Stimulated activated CD8-positive, alpha-beta memory T cell treated with anti-CD3 and anti-CD28 coated beads, Interleukin-4, amount 100 ng/mL, for 1 hour (primary cell): ENCODE measurements at places on chromosomes 1 and 21.

- no peak for DNase-seq
These were observed 58.5 kb downstream of the FOXO6 start for GRCh38 chr1:41419584-41420295.

GRCh38 chr1:36790191-36790590 is 244.1 kb downstream of the GRIK3 start:
- no peak for DNase-seq

GRCh38 chr1:93109578-93109977 is 30.5 kb downstream of the MTF2 start:
- no peak for DNase-seq

- DNase-seq = no peak
These were observed 162.2 kb downstream of the DPYD start for GRCh38 chr1:97758541-97759057.

- DNase-seq = no peak
These were observed 32.1 kb downstream of the JAK1 start for GRCh38 chr1:64934115-64934877.

DNA sequence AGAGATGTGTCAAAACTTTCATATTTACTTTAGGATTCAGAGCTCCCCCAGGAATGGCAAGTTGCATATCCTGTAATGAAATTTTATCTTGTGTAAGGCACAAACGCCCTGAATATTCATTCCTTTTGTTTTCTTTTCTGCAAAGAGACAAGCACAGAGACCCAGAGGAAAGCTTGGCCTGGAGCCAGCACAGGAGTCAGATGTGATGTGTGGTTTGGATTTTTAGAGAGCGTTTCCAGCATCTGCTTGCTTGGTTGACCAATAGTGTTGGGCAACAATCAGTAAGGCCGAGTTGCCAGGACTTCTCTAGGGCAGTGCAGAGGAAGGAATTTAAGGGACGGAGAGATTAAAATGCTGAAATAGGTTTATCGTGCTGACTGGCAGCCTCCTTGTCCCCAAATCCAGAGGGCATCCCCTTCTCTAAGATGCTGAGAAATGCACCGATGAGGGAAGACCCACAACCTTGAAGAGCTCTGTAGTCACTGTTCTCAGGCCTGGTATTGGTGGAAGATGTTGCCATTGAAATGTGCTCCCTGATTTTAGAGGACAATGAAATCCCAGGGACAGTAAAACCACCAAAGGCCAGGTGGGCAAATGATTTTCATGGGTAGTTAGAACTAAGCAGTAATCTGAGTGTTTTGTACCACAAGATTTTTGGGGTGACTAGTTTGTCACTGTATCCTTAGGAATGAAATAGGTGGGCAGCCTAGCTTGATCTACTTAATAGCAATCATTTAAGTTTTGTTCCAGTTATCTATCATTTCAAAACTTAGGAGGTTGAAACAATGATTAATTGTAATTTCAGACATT is 37.9 kb upstream of the RHOU start:
- DNase-seq = no peak

DNA sequence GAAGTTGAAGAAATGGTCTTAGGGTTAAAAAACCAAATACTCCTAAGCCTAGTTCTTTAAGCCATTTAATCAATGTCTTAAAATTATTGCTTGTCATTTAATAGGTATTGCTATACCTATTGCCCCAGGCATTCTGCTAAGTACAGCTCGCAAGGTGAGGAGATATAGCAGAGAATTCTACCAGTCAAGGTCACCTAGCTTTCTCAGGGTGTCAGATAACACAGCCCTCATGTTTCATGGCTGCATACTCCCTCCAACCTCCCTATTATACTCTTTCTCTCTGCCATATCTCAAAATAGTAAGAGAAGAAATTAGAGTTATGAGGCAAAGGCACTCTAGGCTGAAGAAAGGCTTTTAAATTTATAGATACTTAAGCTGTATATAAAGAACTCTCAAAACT is 68.4 kb upstream of the GPR88 start:
- no peak for DNase-seq

DNA sequence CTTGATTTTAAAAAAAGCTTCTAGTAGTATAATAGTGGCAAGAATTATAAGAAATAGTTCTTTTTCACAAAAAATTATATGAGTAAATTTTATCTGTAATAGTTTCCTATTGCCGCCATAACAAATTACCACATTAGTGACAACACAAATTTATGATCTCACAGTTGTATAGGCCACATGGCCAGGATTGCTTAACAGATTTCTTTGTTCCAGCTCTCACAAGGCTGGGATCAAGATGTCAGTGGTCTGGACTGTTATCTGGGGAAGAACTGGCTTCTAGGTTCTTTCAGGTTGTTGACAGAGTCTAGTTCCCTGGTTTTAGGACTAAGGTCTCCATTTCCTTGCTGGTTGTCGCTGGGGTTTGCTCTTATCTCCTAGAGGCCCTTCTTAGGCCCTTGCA is 236.4 kb downstream of the USP25 start:
- no peak for DNase-seq

- no peak for DNase-seq
These were observed 6.7 kb upstream of the DISP3 start for GRCh38 chr1:11472284-11472683.

- no peak for DNase-seq
These were observed 34.9 kb downstream of the AADACL4 start for GRCh38 chr1:12678820-12679219.

DNA sequence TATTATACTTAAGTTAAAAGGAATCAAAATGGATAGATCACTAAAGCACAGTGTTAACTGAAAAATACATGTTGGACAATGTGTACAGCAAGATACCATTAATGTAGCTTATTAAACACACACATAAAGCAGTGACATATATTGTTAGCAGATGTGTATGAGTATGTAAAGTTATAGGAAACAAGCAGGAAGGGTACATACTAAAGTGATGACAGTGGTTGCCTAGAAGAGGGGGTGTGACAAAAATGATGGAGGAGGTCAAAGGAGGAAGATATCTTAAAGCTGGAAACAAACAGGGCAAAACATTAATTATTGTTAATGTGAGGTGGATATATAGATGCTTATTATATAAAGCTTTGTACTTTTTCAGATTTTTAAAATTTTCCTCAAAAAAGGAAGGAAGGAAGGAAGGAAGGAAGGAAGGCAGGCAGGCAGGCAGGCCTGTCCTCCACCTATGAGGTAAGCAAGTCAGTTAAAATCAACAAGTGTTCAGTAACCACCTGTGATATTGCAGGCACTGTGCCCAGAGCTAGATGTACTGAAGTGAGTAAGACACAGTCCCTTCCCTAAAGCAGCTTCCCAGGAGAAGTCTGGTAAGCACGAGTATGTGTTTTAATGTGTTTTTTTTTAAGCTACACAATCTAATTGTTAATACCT is 252.9 kb upstream of the NR5A2 start:
- no peak for DNase-seq

DNA sequence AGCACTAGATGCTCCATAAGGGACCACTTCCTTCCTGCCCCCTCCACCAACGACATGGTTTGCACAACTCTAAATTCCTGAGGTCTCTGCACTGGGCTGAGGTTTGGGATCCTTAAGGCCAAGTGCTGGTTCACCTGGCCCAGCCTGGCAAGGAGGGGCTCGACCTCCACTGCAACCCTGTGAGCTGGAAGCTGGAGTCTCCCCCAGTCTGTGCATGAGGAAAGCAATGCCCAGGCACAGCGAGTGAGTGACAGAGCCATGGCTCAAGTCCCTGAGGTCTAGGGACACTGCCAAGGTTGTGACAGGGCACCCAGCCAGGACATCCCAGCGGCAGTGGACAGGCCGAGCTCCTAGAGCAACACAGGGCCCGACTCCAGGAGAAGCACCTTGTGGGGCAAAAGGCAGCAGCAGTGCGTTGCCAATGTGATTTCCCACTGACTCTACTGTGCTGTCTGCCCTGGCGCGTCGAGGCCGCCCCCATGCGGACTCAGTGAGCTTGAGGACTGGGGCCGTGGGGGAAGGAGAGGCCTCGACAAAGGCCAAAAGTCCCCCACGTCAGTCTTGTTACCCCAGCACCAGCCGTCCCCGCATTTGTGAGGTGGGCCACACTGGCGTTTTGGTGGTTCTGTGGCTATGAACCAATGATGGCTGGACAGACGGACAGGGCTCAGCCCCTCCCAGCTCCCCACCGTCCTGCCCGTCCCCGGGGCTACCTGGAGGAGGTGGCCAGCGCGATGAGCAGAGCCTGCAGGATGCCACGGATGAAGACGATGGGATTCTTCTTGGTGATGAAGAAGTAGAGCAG is 30.0 kb downstream of the PODN start:
- no peak for DNase-seq

- DNase-seq = no peak
These were observed 4.0 kb upstream of the CAP1 start for GRCh38 chr1:40036574-40036973.

GRCh38 chr1:37036667-37037053 is 2.3 kb upstream of the GRIK3 start:
- no peak for DNase-seq

DNA sequence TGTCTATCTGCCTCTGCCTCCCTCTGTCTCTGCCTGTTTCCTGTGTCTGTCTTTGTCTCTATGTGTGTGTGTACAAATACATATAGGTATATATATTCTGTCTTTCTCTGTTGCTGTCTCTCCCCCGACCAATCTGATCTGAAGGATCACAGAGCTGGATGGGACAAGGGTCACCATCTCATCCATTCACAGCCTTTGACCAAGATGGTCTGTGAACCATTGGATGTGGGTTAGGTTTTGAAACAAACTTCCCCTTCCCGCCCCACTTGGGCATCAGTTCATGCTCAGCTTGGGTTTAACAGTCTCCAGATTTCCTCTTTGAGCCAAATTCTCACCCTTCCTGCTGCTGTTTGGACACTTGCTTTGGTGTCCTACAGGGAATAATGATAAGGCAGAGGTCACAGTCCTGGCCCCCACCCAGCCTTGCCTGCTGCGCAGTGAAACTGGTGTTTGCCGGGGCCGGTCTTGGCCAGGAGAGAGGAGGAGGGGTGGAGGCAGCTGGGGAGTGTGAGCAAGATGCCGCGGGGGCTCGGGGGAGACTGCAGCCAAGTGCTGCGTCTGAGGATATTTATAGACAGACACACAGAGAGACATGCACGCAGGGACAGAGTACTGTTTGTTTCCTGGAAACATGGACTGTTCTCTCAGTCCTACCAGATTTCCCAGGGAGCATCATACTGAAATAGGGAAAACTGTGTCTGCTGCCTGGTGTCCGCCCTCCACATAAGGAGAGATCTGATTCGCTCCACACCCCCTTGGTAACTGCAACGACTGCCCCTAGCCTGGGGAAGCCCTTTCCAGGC is 27.0 kb upstream of the BTG2 start:
- DNase-seq = no peak

DNA sequence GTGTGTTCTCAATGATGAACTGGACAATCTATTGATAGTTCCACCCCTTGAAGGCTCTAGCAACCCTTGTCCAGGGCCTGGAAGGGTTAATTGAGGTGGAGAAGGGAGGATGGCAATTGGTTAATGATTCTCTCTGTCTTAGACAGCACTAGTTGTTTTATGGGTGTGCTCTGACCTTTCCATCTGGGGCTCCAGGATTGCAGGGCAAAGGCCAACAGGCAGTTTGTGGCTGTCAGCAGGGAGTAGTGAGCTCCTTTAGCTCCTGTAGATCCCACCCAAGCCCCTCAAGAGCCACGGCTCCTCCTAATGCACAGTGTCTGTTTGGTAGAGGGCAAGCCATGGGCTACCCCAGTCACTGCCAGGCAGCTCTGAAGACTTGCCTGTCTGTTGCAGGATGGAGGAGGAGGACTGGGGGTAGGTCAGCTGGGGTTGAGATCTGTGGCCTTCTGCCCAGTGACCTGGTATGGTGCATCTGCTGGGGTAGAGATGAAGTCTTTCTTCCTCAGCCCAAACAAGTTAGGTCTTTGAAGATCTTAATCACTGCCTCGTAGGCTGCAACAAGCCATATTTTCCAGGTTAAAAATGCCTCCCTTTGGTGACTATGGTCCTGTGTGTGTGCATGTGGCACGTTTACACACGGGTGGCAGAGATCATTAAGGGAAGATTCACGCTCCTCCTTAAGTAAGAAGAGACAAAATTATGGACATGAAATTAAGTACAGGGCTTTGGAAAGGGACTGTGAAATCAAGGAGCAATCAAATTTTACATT is 7.7 kb downstream of the MROH7 start:
- DNase-seq = no peak

- DNase-seq = no peak
These were observed 58.9 kb downstream of the C1orf94 start for GRCh38 chr1:34235594-34235993.

GRCh38 chr1:20078171-20078651 is 8.2 kb downstream of the PLA2G5 start:
- DNase-seq = no peak

GRCh38 chr1:37947364-37947763 is 511 bp upstream of the INPP5B start:
- DNase-seq = no peak
